ENCODE measurements at places on chromosomes 13 and 19. TPM values are rescaled to one million over a fixed set of nuclear protein-coding genes. Genes with fewer than 3 reads are reported as not detected.
A peak's percentile ranks its signal among the peaks of the same experiment; 100 is the strongest.

The ZGLP1 gene
- 2.6 TPM for total RNA-seq

- DNase-seq: no peak
These were observed 349.7 kb downstream of the LIG4 start for GRCh38 chr13:107865643-107866031.

DNA sequence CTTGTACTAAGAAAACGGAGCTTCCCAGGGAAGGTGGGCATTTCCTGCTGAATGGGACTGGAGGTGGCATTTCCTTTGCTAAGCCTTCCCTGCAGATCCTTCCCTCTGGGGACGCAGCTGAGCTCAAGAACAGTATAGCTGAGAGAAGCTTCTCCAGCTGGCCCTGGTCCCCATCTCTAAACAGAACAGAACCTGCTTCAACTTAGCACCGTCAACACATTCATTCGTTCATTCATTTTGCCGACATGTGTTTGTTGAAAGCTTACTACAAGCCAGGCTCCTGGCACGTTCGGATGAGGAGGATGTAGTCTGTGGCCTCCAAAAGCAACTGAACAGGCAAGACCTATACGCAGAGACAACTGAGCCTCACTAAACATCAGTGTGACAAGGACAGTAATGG, 36.6 kb upstream of the PEPD start:
- no peak for DNase-seq

The BORCS8 gene
- total RNA-seq: 13.7 TPM

- DNase-seq: no peak
These were observed 83.8 kb upstream of the KL start for GRCh38 chr13:32932376-32932775.

GRCh38 chr13:95474992-95475391, 77.5 kb upstream of the CLDN10 start:
- no peak for DNase-seq

DNA sequence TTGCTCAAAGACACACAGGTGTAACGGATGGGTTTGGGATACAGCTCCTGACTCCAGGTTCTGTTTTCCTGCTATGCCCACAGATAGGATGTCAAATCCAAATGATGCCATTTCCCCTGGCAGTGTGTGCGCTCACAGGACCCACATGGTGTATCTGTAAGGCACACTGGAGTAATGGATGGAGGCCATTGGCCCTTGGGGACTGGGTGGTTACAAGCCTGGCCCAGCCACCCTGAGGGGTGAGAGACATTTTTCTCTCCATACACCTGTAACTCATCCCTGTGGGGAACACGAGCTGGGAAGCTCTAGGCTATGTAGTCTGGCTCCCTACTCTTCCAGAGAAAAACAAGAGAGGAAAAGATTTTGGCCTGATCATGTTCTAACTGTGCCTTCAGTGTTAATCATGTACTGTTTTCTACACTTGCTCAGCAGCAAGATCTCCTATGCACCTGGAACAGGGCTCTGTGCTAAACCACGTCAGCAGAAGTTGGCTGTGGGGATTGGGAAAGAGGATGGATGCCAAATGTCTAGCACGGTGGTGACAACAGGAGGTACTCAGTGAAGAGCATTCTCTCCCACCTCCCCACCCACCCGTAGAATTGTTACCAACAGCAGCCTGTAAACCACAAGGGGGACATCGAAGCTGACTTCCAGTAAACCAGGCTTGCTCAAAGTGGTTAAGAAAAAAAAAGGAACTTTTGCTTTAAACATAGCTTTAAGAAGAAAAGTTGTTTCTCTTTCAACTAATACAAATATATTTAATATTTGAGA, 237.0 kb downstream of the LACC1 start:
- no peak for DNase-seq

- DNase-seq: peak; percentile 13
These were observed 2554.8 kb downstream of the PCDH9 start for GRCh38 chr13:64675255-64675892.

Data from hepatocyte (in vitro differentiated cells).